Omental fat pad (tissue), 4 donors: ENCODE measurements at places on chromosomes 3 and 15.

DNA sequence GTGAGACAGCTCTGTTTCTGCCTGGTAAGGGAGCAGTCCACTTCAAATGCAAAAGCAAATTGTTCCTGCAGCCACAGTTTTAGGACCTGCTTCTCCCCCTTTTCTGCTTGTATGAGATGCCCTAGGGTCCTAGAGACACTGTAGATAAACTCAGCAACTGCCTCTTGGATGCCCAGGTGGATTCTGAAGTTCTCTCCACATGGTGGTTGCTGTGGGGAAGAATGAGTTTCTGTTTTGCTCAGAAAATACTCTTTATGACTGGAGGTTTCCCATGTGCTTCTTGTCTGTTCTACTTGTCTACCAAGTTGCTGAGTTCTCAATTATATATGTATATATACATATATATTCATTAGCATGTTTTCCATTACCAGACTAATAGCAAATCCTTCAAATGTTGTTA, 5.6 kb upstream of the ZNF80 start:
- DNase-seq = no peak

GRCh38 chr3:4467522-4467867, 426 bp upstream of the SUMF1 start:
- DNase-seq = no peak

- no peak for DNase-seq
These were observed 656.3 kb downstream of the RBMS3 start for GRCh38 chr3:29937185-29937584.

- DNase-seq = no peak
These were observed 16.4 kb downstream of the CCR1 start for GRCh38 chr3:46191730-46192129.

DNA sequence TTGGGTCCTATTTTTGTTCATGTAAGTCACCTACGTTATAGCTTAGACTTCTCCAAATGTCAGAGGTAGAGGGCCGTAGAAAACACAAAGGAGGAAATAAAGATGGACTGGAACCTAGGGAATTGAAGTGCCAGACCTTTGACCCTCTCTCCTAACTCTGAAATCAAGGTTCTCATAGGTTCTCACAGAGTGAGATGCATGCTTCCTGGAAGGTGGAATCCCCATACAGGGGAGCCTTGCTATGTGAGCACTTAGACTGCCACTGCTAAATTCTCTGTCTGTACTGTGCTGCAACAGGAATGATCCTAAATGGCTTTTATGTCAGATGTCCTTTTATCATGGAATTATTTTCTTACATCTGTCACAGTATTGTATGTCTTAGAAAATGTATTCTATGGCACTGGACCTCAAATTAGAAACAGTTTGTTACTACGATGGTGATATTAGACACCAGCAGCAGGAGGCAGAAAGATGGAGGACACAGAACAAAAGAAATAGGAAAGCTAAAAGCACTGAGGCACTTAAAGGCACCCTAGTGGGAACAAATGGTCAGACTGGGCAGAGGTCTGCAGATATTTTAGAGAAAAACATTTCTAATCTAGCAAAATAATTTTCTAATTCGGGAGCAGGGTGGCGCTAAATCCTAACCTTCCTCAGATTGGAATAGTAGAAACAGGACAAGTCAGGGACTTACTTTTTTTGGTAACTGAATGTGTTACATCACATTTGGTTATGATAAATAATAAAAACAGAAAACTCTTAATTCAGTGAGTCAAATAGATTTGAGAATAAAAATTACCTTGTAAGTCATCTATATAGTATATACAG, 60.2 kb upstream of the CDAN1 start:
- no peak for DNase-seq

- DNase-seq = no peak
These were observed 115.9 kb upstream of the LPP start for GRCh38 chr3:188037965-188038581.

DNA sequence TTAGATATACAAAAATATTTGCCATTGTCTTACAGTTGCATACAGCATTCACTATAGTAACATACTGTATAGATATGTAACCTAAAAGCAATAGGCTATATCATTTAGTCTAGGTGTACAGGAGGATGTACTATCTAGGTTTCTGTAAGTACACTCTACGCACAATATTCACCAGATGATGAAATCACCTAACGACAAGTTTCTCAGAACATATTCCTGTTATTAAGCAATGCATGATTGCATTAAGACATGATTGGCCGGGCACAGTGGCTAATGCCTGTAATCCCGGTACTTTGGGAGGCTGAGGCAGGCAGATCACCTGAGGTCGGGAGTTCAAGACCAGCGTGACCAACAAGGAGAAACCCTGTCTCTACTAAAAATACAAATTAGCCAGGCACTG, 14.5 kb upstream of the PRKCI start:
- no peak for DNase-seq

GRCh38 chr3:23915537-23916108, 1.2 kb downstream of the NKIRAS1 start:
- no peak for DNase-seq

DNA sequence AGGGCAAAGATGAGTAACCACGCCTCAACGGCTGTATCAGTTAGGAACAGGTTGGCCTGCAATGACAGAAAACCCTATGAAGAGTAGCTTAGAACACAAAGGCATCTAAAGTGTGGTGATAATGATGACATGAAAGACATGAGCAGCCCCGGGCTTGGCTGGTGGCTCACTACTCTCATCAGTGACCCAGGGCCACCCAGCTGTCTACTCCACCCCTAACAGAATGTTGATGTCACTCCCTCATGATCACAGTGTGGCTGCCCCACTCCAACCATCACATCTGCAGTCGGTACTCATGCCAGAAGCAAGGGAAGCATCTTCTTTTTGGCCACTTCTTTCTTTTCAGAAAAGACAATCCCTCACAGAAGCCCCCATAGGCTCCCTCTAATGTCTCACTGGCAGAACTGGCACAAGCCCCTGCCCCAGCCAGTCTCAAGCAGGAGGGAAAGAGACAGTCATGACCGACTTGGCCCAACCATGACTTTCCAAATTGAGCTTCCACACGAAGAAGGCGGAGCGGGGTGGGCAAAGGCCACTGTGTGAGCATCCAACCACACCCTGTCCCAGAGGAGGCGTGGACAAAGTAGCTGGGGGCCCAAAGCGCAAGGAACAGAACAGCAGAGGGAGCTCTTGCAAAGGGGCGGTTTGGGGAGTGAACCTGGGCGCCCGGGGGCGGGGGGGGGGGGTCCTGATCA, 72.0 kb upstream of the IQSEC1 start:
- DNase-seq = no peak

- no peak for DNase-seq
These were observed 200.3 kb upstream of the SEMA6D start for GRCh38 chr15:47516972-47517371.

GRCh38 chr3:17874636-17875035, 132.2 kb upstream of the TBC1D5 start:
- DNase-seq = no peak

- no peak for DNase-seq
These were observed 121.7 kb upstream of the TPM1 start for GRCh38 chr15:62920682-62921502.

- DNase-seq = no peak
These were observed 1.7 kb downstream of the CHDH start for GRCh38 chr3:53844262-53845102.

GRCh38 chr15:63023351-63023945, 19.1 kb upstream of the TPM1 start:
- DNase-seq = no peak

DNA sequence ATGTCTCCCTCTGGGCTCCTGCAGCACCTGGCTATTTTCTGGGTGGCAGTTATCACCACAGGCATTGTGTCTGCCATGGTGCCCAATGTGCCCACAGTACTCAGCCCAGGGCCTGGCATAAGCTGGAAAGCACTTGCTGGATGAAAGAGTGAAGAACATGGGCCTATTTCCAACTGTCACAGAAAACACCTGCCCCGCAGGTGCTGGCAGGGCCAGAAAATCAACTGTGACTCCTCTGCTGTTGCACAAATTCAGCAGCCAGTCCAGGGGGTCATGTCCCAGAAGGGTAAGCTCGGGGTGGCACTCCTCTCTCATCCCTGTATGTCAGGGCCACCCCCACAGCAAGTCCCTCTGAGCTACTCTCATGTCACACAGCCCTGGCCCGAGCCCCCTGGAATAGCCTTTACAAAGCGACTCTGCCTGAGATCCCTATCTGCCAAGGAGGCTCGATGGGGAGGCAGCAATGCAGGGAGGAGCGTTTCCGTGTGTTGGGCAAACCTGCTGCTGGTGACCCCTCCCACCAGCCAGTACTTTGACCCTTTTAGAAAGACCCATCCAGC, 16.9 kb downstream of the ITIH3 start:
- DNase-seq = no peak

DNA sequence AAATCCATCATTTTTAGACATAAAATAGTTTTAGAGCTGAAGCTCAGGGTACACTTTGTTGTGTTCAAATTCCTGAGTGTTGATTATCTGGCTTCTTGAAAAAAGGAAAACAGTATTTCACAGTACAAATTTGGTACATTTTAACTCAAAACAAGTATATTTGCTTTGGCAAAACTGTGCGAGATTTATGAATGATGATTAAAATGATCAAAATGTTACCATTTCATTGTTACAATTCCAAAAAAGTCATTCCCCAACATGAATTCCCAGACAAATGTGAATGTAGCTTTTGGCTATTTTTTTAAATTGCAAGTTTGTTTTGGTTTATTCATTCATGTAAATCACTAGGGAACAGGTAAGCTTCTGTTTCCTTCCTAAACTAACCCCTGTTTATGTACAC, 347.4 kb upstream of the DCBLD2 start:
- no peak for DNase-seq

DNA sequence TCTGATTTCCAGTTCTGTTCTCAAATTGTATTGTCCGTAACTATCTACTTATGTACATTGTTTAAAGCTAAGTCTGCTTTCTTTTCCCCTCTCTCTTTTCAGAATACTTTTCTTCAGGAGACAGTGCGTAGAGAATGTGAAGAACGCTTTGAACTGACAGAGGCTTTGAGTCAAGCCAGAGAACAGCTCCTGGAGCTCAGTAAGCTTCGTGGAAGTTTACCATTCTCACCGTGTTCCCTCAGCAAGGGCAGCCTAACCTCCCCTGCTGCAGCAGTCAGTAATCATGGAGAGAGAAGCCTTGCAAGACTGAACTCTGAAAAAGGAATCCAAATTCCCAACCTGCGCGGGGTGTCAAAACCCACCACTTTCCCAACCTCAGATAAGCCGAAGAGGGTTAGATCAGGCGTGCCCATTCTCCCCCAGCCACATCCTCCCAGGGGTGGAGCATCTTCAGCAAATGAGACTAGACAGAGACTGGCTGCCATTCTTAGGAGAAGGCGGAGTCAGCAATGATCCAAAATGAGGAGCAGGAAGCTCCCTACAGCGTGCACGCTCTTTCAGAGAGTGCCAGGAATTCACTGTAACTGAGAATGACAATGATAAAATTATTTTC, 114.6 kb downstream of the CCNL1 start:
- DNase-seq = no peak

DNA sequence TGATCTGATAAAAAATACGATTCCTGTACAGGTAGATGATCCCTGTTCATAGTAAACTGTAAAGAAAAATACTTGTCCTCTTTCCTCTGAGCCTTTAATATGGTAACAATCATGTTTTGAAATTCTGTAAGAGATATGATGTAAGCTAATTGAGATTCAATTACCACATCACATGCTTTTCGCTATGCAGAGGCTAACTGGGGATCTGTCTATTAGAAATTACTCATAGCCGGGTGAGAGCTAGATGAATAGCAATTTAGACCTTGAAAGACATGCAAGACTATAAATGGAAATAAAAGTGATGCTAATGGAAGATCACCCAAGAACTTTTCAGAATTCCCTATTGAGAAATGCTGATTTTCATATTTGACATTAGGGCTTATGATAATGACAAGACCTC, 579.9 kb upstream of the ZNF717 start:
- DNase-seq = no peak

DNA sequence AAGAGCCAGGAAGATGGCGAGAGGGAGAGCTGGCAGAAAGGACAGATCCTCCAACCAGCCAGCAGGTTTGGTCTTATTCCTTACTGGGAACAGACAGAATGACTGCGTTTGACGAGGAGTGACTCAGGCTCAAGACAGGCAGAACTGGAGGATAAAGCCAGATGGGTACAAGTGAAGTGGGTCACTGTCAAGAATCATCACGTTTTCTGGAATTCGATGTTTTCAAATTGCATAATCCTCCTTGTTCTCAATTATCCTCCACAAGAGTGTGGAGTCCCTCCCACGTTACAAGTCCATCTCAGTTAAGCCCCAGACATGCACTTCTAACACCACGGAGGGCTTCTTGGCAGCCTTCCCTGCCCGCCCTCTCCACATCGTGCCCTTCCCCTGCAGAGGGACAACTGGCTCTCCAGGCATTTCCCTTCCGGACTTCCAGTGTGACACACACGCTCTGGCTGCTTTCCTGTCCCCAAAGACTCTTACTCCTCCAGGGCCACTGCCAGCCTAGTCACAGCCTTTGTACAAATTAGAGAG, 183.1 kb downstream of the CHST2 start:
- no peak for DNase-seq

DNA sequence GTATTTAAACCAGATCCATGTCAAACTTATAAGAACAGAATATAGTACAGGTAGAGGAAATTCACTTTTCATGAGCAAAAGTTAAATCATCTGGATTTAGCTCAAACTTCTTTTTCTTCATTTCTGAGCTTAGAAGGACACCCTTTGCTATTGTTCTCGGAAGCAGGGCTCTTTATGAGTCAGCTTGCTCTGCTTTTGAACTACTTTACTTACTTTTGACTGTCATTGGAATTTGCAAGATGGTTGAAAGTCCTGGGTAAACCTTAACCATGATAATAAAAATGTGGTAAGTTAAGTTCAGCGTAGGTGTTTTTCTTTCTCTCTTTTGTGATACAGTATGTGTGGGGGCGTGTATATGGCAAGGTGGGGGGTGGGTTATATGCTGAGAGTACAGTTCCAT, 312.7 kb upstream of the DPH6 start:
- DNase-seq = no peak

DNA sequence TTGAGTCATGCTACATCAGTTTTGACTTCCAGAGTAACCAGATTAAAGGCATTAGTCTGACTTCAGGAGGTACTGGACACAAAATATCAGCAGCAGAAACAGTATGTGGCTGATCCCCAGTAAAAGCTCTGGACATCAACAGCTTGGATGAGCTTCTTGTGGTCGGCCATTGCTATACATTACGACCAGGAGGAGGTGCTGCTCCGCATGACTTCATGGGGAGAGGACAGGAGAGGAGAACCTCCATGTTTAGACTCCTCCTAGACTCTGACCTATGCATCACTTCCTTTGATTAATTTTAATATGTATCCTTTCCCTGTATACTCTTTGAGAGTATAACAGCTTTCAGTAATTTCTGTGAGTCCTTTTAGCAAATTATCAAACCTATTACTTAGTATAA, 285.6 kb upstream of the ARHGEF26 start:
- no peak for DNase-seq

GRCh38 chr3:19149368-19149767, 1.1 kb downstream of the KCNH8 start:
- no peak for DNase-seq

DNA sequence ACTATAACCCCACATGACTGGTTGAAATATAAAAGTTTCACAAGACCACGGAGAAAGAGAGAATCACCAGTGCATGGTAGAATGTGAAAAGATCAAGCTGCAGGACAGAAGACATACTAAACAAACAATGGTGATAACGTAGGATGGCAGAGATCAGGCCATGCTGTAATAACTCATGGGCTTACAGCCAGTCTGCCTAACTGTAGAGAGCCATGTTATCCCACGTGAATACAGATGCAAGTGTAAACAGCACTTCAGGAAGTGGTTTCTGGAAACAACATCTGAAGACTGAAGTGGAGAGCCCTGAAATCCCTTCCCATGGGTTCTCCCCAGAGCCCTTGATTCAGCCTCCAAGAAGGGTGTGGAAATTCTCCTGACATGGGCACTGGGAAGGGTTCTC, 103.2 kb upstream of the SLCO2A1 start:
- no peak for DNase-seq
